Stimulated activated CD4-positive, alpha-beta T cell treated with anti-CD3 and anti-CD28 coated beads, Interleukin-4, amount 100 ng/mL, for 4 hours (primary cell): ENCODE measurements at places on chromosomes 13 and 19.
A peak's percentile ranks its signal among the peaks of the same experiment; 100 is the strongest.

DNA sequence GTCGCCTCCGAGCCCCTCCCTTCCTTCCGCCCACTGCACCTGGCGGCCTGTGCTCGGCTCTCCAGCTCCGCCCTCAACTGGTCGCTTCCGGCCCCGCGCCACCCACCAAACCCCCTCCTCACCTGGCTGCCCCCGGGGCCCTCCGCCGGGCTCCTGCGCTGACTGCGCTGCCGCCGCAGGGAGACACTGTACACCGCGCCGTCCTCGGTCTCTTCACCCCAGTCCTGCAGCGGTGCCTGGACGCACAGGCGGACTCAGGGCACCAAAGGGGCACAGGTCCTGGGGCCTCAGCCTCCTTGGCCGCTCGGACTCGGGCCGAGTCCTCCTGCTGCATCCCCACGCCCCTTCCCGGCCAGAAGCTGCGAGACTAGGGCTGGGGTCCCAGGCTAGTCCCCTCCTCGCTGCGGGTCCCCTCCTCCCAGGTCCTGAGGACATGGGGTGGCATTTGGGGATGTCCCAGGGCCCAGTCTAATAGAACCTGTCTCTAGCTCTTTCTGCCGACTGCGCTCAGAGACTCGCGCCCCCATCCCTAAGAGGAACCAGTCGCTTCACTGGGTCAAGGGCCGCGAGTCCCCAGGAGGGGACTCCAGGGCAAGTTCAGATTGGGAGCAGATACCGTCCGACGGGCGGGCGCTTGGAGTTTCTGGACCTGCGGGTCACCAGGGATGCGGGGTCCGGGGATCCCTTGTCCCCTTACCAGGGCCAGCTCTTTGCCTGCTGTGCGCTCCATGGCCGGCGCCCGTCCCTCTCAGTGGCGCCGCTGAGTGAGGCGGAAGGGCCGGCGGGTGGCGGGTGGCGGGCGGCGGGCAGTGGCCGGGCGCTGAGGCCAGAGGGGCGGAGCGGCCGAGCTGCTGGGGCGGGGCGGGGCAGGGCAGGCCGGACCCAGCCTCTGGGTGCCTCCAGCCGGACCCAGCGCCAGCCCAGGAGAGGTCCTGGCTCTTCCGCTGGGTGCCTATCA, at the start of gene RGL3:
Gene RGL3, minus strand, starts transcription at position 766 of the 958 bp plus-strand sequence. Its CDS starts 36 bp downstream, at position 730.
- DNase-seq: no peak

- DNase-seq: no peak
Measured at GRCh38 chr19:56692206-56692895, 20.8 kb upstream of the ZNF835 start.

GRCh38 chr13:48769107-48769704, 115.5 kb downstream of the CYSLTR2 start:
- peak; percentile 71 for DNase-seq

DNA sequence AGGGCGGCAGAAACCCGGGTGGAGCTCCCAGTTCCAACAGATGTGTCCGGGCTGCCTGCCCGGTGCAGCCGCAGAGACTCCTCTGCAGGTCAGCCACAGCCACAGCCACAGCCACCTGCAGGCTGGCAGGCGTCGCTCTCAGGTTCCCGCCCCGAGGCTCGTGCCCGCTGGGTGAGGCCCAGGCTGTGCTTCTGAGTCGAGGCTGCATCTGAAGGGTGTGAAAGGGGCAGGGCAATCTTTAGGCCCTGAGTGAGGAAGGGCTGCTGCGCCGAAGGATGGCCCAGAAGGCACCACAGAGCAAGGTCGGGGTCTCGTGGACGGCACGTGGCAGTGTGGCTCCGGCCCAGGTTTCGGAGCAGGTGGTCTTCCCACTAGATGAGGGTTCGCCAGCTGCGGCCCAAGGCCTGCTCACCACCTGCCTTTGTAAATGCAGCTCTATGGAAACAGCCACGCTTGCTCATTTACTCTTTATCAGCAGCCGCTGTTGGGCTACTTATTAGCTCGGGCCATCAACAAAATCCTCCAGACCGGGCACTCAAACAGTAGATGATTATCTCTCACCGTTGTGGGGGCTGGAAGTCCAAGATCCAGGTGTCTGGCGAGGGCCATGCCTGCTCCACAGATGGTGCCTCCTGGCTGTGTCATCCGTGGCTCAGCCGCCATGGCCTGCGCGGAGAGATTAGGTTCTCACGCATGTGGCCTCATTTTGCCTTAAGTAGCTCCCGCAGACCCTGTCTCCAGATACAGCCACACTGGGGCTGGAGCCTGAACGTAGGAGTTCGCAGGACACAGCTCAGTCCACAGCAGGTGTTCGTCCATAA, 40.3 kb upstream of the TFDP1 start:
- no peak for DNase-seq

DNA sequence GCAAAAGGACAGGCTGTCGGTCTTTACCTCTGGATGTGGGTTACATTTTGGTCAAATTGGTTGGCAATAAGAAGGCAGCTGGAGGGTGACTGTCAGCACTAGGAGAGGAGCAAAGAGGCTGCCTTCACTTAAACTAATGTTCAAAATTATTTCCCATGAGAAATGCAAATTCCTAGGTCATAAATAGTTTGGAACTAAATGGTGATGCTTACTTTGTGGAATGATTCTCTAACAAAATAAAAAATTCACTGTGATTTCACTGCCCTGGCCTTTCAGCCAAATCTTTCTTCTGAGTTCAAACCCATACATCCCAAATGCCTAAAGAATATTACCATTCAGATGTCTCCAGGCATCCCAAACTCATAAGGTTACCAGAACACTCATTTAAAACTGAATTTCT, 25.0 kb upstream of the OXGR1 start:
- no peak for DNase-seq

DNA sequence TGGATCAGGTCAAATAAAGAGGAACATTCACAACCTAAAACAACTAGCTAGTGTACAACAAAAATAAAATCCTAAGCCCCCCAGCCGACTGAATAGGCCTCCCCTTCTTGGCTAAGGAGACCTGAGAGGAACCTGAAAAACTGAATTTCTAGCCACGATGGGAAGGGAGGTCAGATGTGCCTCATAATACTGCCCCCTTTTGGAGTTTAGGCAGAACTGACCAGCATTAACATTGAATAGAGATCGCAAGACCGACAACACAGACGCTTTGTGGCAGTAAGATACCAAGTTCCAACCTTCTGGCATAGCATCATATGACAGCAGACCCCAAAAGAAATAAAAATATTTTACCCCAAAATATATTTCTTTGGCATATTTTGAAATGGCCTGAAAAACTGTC, 15.9 kb downstream of the CBY2 start:
- no peak for DNase-seq

DNA sequence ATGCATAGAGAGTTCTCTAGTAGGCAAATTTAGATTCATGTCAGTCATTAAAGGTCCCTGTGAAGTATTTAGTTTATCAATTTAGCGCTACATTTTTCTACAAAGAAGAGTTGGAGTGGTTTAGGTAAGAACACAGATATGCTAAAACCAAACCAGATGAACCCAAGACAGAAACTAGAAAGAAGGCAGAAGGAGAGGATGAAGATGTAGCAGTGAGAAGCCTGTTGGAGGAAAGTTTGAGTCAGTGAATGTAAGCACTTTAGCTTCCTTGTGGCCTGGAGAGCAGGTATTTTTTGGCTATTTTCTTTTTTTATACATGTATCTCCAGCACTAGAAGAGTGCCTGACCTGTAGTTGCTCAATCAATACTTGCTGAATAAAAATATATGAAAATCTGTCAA, 223.7 kb downstream of the KCNRG start:
- DNase-seq: no peak
